ENCODE measurements at places on chromosomes 16 and 17.
A peak's percentile ranks its signal among the peaks of the same experiment; 100 is the strongest.

DNA sequence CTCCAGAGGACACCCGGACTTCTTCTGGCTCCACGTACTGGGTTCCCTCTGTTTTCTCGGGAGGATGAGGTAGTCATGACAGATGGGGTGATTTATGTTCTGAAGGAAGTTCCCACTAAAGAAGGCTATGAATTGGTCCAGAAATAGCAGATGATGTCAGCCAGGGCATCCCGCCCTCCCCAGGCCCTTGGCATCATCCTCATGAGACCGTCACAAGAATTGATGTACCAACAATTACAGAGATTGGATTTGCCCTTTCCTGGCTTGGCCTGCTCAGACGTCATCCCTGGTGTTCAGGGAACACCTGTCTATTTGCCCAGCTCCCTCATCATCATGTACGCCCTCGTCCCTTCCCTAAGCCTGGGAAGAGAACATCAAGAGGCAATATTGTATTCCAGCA is 102.8 kb upstream of the CCL1 start:
- DNase-seq: no peak

DNA sequence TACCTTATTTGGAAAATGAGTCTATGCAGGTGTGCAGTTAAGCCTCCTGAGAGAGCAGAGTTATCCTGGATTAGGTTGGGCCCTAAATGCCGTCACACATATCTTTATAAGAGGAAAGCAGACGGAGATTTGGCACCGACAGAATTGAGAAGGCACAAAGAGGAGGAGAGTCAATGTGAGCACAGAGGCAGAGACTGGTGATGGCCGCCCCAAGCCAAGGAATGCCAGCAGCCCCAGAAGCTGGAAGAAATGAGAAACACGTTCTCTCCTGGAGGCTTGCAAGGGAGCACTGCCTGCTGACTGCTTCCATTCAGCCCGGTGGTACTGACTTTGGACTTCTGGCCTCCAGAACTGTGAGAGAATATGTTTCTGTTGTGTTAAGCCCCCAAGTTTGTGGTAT is 3.2 kb downstream of the SLC46A1 start:
- DNase-seq: no peak

DNA sequence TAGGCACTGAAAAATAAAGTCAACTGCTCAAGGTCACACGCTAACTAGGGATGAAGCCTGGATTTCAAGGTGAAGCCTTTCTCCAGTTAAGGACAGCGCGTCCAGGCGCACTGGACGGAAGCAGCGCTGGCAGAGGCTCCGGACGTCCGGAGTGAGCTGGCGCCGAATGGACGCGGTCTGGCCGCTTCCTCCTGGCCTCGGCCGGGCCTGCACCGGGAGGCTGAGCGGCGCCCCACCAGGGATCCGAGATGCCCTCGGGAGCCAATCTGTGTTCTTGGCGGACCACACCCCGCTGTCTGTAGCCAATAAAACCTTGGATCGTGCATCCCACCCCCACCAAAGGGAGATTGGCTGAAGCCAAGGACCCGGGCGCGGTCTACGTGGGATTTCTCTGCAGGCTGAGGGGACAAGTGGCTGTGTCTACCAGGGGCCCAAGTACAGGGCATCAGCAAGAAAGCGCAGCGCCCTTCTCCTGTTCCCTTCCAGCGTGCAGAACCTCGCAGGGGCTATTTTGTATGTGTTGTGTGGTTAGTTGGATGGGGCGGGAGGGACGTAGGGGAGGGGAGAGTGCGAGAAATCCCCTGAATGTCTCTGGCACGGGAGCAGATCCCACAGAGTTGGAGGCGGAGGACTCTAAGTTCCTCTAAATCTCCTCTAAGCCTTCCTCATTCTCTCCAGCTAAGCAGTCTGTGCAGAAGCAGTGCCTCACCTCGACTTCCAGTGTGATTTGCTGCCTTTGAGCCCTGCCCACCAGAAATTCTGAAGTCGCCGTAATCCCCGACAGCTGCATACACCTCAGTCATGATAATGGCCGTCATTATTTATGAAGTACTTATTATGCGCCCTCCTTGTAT is 2.5 kb upstream of the AKAP10 start:
- peak; percentile 52 for DNase-seq

DNA sequence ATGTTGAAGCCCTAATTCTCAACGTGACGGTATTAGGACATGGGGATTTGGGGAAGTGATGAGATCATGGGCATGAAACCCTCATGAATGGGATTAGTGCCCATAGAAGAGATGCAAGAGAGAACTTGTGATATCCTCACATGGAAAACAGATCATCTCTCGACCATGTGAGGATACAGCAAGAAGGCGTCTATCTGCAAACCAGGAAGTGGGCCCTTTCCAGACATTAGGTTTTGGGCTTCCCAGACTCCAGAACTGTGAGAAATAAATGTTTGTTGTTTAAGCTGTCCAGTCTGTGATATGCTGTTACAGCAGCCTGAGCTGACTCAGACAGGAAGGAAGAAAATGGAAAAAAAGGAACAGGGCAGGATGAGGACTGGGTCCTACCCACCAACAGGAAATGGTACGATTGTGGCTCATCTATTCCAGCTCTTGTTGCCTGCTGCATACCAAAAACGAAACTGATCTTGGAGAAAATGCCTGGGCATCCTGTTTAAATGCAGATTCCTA is 21.9 kb upstream of the SSTR2 start:
- no peak for DNase-seq

- DNase-seq: no peak
Measured at GRCh38 chr17:77034677-77035424, 105.9 kb upstream of the SEC14L1 start.
